ENCODE measurements at places on chromosomes 3 and 15. TPM values are rescaled to one million over a fixed set of nuclear protein-coding genes. Genes with fewer than 3 reads are reported as not detected.

- no peaks in the 10 kb centered on the region for H3K36me3 ChIP-seq
- peaks cover 14% of the 10 kb centered on the region for H3K27me3 ChIP-seq
- peaks cover 14% of the 10 kb centered on the region for H3K4me1 ChIP-seq
- no peak for DNase-seq
Observed at GRCh38 chr3:155809181-155809580, 3.1 kb upstream of the C3orf33 start.

GRCh38 chr3:169509359-169509758, 154.2 kb downstream of the MECOM start:
- H3K4me3 ChIP-seq = no peak overlapping the region
- no peaks in the 10 kb centered on the region for H3K4me1 ChIP-seq
- no peaks in the 10 kb centered on the region for H3K36me3 ChIP-seq
- no peak for DNase-seq
- peaks cover 1% of the 10 kb centered on the region for H3K27me3 ChIP-seq

DNA sequence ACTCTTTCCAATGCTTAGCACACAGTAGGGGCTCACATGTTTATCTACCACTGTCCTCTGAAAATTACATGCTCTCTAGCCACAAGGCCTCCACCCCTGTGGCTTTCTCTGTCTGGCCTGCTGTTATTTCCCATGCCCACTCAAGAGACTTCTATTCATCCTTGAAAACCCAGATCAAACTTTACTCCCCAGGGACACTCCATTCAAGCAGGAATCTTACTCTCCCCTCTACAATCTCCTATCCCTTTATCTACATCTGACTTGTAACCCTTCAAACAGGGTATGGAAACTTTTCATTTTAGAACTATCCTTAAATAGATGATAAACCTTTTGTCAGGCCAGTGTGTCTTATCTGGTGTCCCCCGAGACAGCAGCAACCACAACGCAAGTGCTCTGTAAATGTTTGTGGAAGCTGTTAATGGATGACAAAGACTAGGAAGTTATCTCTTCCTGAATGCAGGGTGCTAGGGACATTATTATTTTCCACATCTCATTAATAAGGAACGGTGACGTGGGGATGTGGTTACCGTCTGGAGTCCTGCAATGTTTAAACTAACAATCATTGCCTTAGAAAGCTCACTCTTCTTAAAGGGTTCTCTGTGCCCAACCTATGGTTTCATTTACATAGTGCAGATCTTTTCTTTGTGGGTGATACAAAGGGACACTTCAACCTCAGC, 322.3 kb downstream of the ARRDC4 start:
- H3K27ac ChIP-seq = no peak overlapping the region
- no peak for DNase-seq

DNA sequence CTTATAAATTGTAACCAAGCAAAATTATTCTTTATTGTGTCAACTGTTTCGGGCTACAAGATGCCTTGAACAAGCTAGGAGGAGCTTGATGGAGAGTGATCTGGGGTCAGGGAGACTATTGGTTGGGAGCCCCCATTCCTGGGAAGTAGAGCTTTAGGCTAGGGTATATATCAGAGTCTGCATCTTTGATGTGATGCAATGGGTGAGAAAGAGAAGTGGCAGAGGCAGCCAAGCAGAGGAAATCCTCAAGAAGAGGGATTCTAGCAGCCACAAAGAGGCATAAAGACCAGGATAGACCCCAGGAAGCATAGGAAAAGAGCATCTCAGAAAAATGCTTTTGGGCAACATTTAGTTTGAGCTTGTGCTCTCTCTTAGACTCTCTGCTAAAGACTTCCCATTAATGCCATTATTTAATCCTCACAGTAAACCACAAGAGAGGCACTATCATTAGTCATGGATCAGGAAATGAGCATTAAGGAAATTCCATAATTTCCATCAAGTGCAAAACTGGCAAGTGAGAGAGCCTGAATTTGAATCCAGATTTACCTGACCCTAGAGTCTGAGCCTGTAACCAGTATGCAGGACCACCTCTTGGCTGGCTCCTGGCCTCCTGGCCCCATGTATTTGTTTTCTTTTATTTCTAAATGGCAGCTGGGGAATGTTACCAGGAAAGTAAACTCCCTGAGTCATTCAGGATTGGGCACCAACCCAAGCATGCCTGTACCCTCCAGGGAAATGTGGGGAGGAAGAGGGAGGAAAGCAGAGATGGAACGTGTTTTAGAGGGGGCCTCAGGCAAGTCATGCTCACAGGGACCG, 118.7 kb downstream of the RPL22L1 start:
- DNase-seq = no peak
- no peak overlapping the region for H3K4me3 ChIP-seq
- no peaks in the 10 kb centered on the region for H3K4me1 ChIP-seq
- no peak overlapping the region for H3K27ac ChIP-seq

DNA sequence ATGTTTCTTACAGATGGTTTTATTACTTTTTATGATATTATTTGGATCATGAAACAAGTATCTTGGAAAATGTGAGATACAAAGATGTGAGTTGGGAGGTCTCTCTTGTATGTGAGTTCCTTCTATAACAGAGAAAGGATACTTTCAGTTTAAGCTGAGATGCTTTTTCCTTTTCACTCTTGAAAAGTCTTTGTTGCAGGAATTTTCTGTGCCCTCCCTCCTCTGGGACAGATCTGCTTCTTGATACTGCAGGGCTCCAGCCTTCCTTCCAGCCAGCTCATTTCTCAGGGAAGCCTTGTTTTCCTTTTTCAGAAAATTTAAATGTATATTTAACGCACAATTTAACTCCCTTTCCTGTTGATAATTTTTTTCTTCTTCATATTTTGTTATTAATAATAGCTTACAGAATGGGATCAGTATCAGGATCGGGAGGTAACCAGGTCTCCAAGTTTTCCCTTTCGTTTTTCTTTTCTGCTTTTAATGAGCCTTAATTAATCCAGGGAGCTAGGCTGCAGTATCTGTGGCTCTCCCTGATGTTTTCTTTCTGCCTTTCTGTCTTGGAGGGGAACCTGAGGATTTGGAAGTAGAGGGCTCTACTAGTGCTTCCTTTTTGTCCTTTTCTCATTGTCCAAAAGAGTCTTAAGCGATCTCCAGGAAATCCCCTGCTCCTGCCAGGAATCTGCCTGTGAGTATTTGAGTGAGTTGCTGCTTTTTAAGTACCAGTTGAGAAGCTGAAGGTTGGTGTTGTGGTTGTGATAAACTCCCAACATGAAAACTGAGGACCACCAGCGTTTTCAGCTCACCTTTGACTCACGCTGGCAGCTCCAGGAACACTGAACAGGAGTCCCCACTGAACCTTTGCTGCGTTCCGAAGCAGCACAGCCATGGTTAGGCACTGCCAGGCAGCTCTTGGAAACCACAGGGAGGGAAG, 105.7 kb downstream of the IGF1R start:
- H3K27me3 ChIP-seq = no peaks in the 10 kb centered on the region
- peaks cover 45% of the 10 kb centered on the region for H3K4me1 ChIP-seq
- H3K4me3 ChIP-seq = no peak overlapping the region
- H3K27ac ChIP-seq = no peak overlapping the region

GRCh38 chr15:82914396-82914795, 38.1 kb downstream of the HOMER2 start:
- no peak overlapping the region for H3K4me3 ChIP-seq
- no peak overlapping the region for H3K27ac ChIP-seq
- peaks cover 6% of the 10 kb centered on the region for H3K27me3 ChIP-seq

DNA sequence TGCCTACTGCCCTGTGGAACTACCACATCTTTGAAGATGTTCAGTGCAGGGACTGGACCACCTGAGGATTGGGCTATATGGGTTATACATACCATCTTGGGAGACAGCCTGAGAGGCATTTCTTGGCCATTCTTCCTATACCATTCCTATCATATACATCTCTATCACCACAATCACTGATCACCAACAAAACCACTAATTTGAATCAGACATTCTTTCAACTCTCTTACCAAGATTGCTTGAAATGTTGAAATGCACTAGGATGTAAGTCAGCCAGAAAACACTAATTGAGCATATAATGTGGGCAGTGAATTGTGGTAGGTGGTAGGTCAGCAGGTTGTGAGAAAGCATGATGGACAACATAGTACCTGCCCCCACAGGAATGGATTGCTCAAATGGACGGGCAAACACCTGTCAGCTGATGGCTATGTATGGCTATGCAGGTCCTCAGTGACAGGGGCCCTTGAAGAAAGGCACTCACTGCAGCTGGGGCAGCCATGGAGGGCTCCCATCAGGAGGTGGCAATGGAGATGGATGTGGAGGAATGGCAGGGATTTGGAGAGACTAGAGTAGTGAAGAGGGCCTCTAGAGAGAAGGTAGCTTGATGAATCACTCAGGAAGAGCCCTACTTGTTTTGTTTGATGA, 49.1 kb downstream of the AMOTL2 start:
- no peaks in the 10 kb centered on the region for H3K4me1 ChIP-seq
- H3K27me3 ChIP-seq = peaks cover 7% of the 10 kb centered on the region
- H3K36me3 ChIP-seq = no peaks in the 10 kb centered on the region

GRCh38 chr3:188280627-188281026, 126.7 kb downstream of the LPP start:
- DNase-seq = no peak
- H3K27me3 ChIP-seq = no peaks in the 10 kb centered on the region
- peaks cover 7% of the 10 kb centered on the region for H3K36me3 ChIP-seq
- H3K4me1 ChIP-seq = peaks cover 29% of the 10 kb centered on the region

DNA sequence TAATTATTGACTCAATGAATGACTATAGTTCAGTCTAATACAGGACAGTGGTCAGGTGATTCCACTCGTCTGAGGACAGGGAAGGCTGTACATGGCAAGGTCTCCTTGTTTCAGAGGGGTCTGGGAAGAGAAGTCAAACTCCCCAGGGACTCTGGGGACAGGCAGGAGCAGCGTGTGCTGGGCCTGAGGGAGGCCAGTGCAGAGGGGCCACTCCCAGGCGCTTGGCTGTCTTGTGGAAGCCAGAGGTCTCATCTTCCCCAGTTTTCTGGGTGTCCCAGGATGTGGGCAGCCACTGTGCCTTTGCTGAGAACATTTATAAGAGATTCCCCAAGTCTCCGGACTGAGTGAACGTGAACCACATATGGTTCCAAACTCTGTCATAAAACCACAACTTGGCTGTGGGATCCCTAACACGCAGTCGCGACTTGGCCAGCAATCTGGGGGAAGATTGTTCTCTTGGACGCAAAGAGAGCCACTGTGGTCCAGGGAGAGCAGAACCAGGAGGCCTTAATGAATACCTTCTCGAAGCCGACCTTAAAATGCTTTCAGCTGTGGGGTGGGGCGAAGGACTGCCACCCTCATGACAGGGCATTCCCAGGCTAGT, 30.4 kb downstream of the BHLHE40 start:
- no peak overlapping the region for H3K4me3 ChIP-seq
- peaks cover 24% of the 10 kb centered on the region for H3K27me3 ChIP-seq
- H3K4me1 ChIP-seq = peaks cover 21% of the 10 kb centered on the region
- DNase-seq = no peak
- no peaks in the 10 kb centered on the region for H3K36me3 ChIP-seq

DNA sequence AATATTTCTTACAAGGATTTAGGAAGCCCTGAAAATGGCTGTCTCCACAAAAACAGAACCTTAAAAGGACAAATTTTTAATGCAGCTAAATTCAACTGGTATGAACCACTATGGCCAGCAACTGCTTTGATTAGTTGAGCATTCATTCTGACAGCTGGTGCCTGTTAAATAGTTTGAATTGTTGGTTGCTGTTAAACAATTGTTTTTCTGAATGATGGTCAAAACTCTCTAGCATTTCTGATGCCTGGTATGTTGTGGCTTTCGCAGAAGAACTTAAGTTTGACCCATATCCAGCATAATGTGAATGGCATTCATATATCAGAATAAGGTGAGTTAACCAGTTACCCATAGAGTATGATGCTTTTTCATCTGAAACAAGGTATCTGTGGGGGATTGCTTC, 138.4 kb downstream of the MEIS2 start:
- no peaks in the 10 kb centered on the region for H3K4me1 ChIP-seq
- DNase-seq = no peak
- no peak overlapping the region for H3K27ac ChIP-seq
- H3K4me3 ChIP-seq = no peak overlapping the region
- no peaks in the 10 kb centered on the region for H3K27me3 ChIP-seq
- H3K36me3 ChIP-seq = no peaks in the 10 kb centered on the region

GRCh38 chr3:196227629-196228493, 11.5 kb downstream of the SLC51A start:
- H3K27me3 ChIP-seq = peaks cover 2% of the 10 kb centered on the region
- no peak overlapping the region for H3K4me3 ChIP-seq
- H3K27ac ChIP-seq = no peak overlapping the region
- H3K36me3 ChIP-seq = no peaks in the 10 kb centered on the region
- peaks cover 2% of the 10 kb centered on the region for H3K4me1 ChIP-seq

- peaks cover 12% of the 10 kb centered on the region for H3K27me3 ChIP-seq
- no peaks in the 10 kb centered on the region for H3K4me1 ChIP-seq
- no peak for DNase-seq
- H3K36me3 ChIP-seq = peaks cover 16% of the 10 kb centered on the region
- no peak overlapping the region for H3K4me3 ChIP-seq
Observed at GRCh38 chr3:73473898-73474416, 150.8 kb downstream of the PDZRN3 start.

GRCh38 chr3:17342119-17342518, 400.3 kb downstream of the TBC1D5 start:
- H3K36me3 ChIP-seq = peaks cover 2% of the 10 kb centered on the region
- H3K4me1 ChIP-seq = no peaks in the 10 kb centered on the region
- no peak overlapping the region for H3K4me3 ChIP-seq
- no peak for DNase-seq
- no peak overlapping the region for H3K27ac ChIP-seq

DNA sequence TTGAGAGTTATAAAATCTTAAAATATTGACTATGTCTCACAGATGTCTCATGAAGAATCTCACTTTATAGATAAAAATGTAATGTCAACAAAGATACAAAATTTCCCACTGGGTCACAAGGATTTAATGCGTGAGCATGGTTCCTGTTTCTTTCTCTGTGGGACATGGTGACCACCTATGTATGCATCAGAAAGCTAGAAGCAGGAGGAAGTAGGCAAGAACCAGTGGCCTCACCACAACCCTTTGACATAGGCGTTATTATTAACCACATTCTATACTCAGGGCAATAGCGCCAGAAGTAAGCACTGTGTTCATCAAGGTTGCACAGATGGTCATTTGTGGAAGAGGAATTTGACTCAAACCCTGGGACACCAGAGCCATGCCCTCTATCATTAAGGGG, 11.7 kb upstream of the ADAMTS17 start:
- H3K4me3 ChIP-seq = no peak overlapping the region
- no peak overlapping the region for H3K27ac ChIP-seq
- peaks cover 6% of the 10 kb centered on the region for H3K4me1 ChIP-seq
- H3K36me3 ChIP-seq = peaks cover 2% of the 10 kb centered on the region
- DNase-seq = no peak

The C15orf40 gene
- total RNA-seq = 48.4 TPM

The NCBP2 gene
- 86.4 TPM for total RNA-seq

The CMTM8 gene
- total RNA-seq = 2.0 TPM

The DNAH1 gene
- total RNA-seq = 41.4 TPM

The CCK gene
- not detected for total RNA-seq

The EFHB gene
- 0.78 TPM for total RNA-seq

The CSPG5 gene
- 0.33 TPM for total RNA-seq

The GRAMD1C gene
- total RNA-seq = 0.82 TPM

The CD86 gene
- 0.83 TPM for total RNA-seq

The HTR3E gene
- total RNA-seq = not detected

The CEMIP gene
- total RNA-seq = not detected

The CYP1A2 gene
- not detected for total RNA-seq

The RTP3 gene
- total RNA-seq = not detected

All from naive thymus-derived CD8-positive, alpha-beta T cell (primary cell).